ENCODE measurements at places on chromosomes 12 and 14.

- no peak for DNase-seq
These were observed 55.3 kb downstream of the VCPKMT start for GRCh38 chr14:50060871-50061663.

GRCh38 chr14:72716476-72716875 lies 177.4 kb downstream of the DPF3 start:
- DNase-seq, result no peak

- DNase-seq, result no peak
These were observed 345.0 kb downstream of the GXYLT1 start for GRCh38 chr12:41799671-41800070.

DNA sequence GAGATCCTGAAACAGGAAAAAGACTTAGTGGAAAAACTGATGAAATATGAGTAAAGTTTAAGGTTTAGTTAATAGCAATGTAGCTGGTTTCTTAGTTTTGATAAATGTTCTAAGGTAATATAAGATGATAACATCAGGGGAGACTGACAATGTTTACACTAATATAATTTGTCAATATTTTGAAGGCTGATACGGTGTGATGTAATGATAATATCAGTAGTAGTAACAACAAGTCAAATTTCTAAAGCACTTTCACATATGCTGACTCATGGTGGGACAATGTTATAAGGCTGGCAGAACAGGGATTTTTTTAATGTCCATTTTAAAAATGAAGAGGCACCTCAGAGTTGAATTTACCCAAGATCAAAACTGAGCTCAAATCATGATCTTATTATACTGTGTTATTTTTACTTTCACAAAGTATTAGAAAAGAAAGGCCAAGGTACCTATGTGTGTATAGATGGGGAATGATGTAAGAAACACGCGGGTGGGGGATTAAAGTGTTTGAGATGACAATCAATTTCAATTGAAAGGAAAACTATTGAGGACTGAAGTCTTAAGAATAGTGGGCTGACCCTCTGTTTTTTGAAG lies 2.4 kb upstream of the FLRT2 start:
- DNase-seq, result no peak

GRCh38 chr12:54020591-54021405 lies 7.4 kb upstream of the HOXC6 start:
- DNase-seq, result no peak

DNA sequence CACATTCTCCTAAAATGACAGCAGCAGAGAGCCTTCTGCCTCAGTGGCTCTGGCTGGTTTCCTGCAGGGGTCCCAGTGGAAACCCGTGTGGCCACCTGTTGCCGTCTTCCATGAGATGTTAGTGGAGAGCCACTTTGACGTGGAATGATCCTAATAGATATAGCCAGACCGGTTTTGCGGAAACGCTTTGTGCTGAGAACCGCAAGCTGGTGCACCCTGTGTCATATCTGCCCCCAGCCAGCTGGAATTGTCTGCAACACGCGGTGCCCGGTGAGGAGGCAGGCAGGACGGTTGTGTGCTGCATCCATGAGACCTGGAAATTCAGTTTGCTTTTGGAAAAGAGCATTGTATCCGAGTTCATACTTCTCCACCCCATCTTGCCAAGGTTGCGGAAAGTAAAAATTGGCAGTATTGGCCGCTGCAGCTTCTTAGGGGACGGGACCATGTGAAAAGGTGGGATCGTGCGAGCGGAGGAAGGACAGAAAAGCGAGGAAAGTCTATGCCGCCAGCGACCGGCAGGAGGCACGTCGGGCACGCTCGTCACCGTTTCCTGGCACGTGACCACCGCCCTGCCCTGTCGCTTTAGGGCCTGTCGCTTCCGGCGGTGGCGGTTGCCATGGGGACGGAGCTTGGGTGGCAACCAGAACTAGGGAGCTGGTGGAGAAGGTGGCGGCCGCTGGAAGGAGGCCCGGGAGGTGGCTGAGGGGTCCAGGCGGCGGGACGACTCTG lies at the start of gene CFAP251:
TSS of gene CFAP251 (plus strand) at position 643 of the 729 bp plus-strand sequence. CDS start 2,714 bp downstream, outside the sequence.
- DNase-seq, result peak; percentile 78

DNA sequence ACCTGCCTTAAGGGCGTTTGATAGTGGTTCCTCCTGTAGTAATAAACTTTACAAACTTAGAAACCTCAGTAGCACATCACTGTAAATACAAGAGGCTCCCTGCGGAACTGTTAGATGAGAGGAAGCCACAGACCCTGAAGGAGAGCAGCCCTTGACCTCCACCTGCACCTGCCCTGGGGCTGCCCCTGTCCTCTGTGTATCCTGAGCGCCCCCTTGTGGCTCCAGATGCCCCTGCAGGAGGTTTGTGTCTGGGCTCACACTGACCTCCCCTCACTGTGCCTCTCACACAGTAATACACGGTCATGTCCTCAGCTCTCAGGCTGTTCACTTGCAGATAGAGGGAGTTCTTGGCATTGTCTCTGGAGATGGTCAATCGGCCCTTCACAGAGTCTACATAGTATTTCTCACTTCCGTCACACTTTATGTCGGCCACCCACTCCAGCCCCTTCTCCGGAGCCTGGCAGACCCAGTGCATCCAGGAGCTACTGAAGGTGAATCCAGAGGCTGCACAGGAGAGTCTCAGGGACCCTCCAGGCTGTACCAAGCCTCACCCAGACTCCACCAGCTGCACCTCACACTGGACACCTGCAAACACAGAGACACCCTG lies 1059.8 kb downstream of the TMEM121 start:
- no peak for DNase-seq

DNA sequence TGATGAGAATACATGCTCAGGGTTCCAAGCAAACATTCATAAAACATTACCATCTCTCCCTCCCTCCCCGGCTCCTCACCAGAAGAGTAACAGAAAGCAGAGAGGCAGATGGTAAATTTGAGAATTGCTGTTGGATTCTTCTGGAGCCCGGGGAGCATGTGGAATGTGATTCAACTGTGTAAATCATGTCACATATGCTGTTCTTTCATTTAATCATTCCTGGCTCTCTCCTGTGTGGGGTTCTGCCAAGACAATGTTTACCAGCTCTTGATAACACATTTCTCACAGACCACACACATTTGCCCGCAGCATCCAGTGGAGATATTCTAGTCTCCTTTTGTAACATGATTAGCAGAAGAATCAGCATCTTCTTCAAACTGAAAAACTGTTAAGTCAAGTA lies 23.4 kb upstream of the NR2C1 start:
- no peak for DNase-seq

- DNase-seq, result peak; percentile 1
These were observed 51.6 kb downstream of the EIF2S3B start for GRCh38 chr12:10557329-10557728.

- no peak for DNase-seq
These were observed 419.8 kb downstream of the RGS6 start for GRCh38 chr14:72352012-72352411.

- no peak for DNase-seq
These were observed 68.1 kb downstream of the TTC6 start for GRCh38 chr14:37663498-37663897.

DNA sequence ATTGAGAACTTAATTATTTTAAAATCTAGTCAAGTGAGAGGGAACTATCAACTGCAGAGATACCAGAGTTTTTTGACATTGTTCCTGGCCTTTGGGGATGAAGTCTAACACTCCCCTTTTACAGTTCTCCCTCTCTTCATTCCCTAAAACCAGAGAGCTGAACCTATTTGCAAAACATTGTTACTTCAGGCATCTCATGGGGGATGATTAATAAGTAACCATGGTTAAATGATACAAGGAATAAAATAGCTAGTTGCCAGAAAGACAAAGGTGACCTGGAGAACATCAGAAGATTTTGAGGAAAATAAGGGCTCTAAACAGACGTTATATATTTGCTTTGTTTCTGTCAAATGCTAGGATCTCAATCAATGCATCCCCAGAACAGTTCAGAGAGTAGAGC lies 42.3 kb downstream of the PDE6H start:
- DNase-seq, result no peak

GRCh38 chr12:58540480-58541299 lies 379.6 kb downstream of the LRIG3 start:
- DNase-seq, result peak; percentile 88

DNA sequence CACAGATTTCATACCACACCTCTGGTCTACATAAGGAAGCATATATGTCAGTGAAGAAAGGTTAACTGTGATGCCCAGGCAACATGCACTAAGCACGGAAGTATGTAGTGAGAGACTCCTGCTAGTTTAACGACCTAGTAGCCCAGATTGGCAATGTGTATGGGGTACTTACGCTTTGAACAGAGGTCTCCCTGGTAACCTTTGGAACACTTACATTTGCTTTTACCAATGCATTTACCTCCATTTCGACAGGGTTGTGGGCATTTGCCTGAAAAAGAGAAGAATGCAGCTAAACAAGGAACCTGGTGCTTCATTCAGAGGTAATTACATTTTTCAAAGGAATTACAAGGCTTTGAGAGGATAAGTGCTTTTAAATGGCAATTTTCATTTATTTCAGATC lies 65.2 kb downstream of the WIF1 start:
- DNase-seq, result no peak

GRCh38 chr12:110538869-110539622 lies 36.9 kb downstream of the RAD9B start:
- DNase-seq, result no peak

GRCh38 chr14:82647088-82647810 lies 1113.6 kb upstream of the SEL1L start:
- no peak for DNase-seq

- DNase-seq, result no peak
These were observed 314.7 kb upstream of the ATP2B1 start for GRCh38 chr12:90023207-90023900.

GRCh38 chr14:79418649-79419415 lies 792.5 kb downstream of the DIO2 start:
- no peak for DNase-seq

DNA sequence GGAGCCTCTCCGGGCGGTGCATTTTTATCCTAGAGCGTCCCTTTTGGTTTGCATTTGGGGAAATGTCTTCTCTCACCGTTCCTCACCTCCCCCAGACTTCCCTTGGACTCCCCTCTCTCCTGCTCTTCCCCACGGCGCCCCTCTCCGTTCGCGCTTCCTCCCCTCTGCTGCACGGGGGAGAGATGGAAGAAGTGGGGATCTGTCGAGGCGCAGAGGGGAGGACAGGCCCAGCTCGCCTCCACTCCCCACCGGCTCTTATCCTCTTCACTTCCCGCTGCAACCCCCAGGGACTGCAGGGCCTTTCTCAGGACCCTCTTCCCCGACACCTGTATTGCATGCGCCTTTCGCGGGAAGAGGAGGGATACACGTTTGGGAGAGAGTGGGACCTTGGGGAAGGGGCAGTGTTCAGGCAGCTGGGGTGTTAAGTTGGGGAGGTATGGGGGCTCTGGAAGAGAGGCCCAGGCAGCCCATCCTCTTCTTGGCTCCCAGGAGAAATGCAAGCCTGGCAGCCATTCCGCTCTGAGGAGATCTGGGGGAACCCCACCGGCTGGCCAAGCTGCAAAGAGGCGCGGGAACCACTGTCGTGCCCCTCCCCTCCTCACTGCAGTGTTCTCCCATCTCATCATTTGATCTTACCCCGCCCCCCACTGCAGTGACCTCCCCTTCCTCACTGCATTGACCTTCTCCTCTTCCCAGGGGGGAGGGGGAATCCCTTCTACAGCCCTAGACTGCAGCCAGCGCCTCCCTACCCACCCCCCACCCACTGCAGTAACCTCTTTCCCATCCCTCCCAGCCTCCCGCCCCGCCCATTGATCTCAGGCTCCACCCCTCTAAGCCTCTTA lies 788 bp downstream of the ENO2 start:
- DNase-seq, result no peak

GRCh38 chr12:26273811-26274210 lies 78.4 kb downstream of the SSPN start:
- no peak for DNase-seq

GRCh38 chr14:20493634-20494033 lies 11.7 kb upstream of the RNASE10 start:
- no peak for DNase-seq

GRCh38 chr14:85537526-85537925 lies 7.6 kb downstream of the FLRT2 start:
- no peak for DNase-seq

GRCh38 chr12:93868771-93869170 lies 191.6 kb downstream of the CRADD start:
- DNase-seq, result peak; percentile 92

DNA sequence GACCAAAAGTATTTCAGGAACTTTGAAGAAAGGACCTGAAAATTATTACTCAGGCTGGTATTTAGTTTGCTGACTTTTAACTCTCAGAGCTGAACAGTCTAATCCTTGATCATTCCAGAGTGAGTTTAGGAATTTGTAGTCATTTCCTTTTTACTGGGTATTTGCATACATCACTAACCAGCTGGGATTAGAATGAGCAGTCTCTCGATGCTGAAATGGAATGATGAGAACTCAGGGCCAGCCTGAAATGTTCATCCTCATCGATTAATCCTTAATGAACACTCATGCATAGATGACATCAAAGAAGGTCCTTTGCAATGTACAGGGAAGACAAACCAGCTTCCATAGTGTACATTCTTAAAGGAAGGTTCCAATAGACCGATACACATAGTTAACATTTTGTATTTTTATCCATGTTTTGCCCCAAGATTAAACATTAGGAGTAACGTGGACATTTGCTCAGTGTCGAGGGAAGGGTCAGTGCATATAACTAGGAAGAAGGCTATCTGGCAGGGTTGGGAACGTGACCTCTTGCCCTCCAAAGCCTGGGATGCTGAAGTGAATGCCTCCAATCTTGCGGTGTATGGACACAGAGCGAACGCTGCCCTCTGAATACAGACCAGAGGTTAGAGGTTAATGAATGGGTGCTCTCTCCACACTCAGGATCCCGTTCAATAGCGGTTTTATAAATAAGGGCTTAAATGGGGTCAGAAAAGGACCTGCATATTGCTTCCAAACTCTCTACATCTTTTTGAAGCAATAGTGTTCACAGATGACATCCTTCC lies 14.5 kb downstream of the FBXL14 start:
- DNase-seq, result no peak

- DNase-seq, result no peak
These were observed 8.2 kb downstream of the SINHCAF start for GRCh38 chr12:31317471-31318395.

GRCh38 chr12:46722394-46723185 lies 103.2 kb downstream of the SLC38A4 start:
- DNase-seq, result no peak

DNA sequence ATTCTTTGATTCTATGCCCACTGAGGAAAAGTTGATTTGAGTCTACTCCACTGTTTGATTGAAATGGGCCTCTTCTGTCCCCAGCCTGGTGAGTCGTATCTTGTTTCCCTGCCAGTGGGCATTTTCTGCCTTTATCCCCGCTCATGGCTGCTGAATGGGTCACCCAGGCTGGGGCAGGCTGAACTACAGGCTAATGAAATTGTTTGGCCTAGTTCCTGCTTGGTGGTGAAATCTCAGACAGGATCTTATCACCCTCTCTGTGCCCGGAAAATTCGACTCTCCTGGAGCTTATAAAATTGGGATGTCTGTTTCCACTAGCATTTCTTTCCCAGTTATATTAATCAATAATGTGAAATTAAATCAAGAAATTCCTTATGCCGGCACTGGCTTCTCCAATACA lies 65.0 kb downstream of the CHST11 start:
- peak; percentile 46 for DNase-seq

GRCh38 chr14:103594265-103594664 lies 31.5 kb downstream of the COA8 start:
- DNase-seq, result peak; percentile 91
